ENCODE measurements at places on chromosomes 12 and 14.

- DNase-seq, result no peak
Measured at GRCh38 chr12:69844416-69844815, 19.4 kb downstream of the MYRFL start.

GRCh38 chr12:48979602-48980388, 1.7 kb downstream of the WNT1 start:
- no peak for DNase-seq

DNA sequence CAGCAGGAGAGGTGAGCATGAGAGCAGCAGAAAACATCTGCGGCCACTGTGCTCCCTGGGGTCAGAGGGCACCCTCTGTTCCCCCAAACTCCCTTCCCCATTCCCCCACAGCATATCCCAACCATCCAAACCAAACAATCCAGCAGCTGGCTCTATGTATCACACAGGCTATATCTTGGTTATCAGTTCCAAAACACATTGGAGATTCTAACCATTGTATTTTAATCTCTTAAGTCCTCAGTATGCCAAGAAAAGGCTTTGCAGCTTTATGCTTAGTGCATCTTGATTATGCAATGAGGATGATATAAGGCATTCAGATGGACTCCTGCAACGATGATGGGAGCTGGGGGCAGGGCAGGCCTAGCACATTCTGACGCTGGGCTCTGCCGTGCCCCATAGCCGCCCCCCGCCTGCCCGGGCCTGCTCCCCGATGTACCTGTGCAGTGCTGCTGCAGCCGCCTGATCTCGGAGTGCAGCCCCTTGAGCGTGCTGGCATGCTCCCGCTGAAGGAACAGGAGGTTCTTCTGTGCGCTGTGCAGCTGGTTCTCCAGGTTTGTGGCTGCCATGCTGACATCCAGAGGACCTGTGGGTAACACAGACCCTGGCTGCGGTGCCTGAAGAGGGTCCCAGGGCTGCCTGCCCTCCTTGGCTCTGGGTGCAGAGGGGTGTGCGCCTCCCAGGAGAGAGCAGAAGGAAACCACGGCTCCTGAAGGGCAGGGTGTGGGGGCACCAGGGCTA, 29.6 kb downstream of the CCDC92 start:
- DNase-seq, result no peak

DNA sequence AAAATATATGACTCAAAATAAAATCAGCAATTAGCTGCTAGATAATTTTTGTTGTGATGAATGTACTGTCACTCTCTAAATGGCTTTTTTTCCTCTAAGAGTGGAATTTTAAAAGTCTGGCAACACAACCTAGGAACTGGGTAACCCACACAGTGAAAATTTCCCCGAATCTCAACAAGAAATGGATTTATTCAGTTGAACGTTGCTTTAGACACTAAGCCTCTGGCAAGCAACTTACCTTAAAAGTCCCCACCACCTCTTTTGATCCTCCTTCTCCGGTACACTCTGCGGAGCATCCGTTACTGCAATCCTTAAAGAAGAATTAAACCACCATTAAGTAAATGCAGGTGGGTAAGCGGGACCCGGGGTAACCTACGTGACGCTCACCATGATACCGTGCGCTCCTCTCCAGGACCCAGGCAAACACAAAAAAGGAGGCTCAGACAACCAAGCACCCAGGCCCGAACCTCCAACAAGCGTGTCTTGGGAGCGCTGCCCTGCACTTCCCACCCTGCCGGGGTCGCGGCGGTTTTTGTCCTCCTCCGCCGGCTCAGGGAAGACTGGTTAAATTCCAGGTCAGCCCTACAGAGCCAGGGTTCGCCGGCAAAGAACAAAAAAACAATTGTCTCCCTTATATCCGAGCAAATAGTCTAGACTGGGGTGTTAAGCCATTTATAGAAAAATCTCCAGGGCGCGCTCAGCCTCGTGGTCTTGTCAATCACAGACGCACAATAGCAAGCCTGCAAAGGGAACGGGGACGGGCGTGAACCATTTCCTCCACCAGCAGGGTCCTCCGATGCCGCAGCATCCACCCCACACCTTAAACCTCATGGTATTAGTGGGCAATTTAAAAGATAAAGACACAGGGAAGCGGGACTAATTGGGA, 47.1 kb downstream of the BCAT1 start:
- DNase-seq, result no peak

DNA sequence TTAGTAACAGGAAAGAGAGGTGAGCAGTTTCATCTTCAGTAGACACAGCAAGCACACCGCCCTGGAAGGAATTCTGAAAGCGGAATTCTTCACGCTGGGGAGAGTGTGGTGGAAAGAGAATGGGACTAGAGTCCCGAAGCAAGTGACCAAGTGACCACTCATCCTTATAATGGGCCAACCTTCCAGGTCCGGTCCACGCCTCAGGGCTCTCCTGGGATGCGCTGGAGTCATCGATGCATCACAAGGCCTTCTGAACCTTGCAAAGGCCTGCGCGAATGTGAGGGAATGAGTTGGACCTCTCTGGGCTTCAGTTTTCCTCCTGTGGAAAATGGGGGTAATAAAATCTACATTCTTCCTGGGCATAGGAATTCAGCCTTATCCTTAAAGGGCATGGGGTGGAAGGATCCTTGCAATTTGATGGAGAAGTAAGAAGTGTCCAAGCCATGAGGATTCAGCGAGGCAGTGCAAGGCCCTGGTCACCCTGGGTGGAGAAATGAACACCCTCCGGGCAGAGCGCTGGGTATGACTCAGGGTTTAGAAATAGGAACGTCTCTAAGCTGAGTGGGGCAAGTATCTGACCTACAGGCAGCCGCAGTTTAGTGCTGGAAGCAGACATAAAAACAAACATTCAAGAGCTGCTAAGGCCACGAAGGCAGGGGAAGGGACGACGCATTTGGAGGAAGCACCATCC, 97.7 kb downstream of the SETD3 start:
- no peak for DNase-seq

- no peak for DNase-seq
Measured at GRCh38 chr14:22147716-22148115, 441.3 kb downstream of the DAD1 start.

- no peak for DNase-seq
Measured at GRCh38 chr12:81417056-81417455, 339.2 kb downstream of the ACSS3 start.

DNA sequence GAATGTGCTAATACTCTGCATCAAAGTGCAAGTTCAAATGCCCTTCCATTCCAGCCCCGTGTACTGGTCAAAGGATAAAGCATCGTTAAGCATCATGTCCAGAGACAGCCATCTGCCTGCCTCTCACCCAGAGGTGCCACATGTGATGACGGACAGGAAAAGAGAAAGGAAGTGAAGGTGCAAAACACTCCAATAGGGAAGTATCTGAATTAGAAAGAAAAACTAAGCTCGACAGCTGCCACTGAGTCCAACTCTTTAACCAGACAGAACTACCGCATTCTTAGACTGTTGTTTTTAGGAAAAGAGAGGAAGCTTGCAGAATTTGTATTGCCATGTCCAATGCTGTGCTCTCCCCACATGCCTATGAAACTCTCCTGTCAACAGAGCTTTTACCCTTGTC, 465.0 kb upstream of the SOX5 start:
- no peak for DNase-seq

DNA sequence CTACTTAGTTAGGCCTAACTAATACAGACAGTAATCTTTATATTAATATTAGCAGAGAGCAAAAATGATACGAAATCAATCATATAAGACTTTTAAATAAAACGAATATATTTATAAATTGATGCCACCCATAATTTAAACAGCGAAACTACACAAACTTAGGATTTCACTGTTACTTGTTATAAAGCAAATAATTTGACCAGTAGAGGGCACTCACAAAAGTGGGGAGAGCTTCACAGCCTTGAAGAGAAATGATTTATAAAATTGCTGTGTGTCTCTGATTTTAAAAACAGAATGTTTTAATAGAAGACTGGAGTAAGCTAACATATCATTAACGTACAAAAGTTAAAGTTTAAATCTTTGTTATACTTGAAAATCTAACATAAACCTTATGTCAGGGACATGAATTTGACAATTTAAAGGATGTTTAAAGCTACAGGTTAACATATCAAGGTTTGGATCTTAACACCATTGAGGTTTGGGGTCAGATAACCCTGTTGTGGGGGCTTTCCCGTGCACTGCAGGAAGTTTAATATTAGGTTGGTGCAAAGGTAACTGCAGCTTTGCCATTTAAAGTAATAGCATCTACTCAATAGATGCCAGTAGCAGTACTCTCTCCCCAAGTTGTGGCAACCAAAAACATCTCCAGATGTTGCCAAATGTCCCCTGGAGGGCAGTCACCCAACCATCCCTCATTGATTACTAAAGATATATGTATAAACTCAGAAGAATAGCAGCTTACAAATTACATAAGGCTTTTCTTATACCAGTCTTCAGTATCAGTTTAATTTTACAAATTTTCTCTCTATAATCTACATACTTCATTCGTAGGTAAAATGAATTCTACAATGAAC, 9.3 kb downstream of the KRAS start:
- no peak for DNase-seq

DNA sequence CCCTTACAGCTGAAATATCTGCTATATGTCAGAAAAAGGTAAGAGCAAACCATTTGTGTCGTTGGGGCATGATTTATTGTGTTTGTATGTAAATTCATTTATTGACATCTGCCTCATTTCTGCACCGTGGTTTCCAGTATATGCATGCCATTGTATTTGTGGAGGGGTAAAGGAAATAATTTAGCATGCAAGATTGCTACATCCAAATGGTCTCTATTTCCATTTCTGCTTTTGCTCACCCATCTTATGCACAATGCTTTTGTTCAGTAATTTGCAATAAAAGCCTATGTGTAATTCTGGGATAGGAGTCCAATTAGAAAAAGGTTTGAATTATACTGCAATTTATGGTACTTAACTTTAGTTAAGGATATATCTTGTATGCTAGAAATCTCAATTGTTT, 101.8 kb downstream of the UNC79 start:
- DNase-seq, result no peak

DNA sequence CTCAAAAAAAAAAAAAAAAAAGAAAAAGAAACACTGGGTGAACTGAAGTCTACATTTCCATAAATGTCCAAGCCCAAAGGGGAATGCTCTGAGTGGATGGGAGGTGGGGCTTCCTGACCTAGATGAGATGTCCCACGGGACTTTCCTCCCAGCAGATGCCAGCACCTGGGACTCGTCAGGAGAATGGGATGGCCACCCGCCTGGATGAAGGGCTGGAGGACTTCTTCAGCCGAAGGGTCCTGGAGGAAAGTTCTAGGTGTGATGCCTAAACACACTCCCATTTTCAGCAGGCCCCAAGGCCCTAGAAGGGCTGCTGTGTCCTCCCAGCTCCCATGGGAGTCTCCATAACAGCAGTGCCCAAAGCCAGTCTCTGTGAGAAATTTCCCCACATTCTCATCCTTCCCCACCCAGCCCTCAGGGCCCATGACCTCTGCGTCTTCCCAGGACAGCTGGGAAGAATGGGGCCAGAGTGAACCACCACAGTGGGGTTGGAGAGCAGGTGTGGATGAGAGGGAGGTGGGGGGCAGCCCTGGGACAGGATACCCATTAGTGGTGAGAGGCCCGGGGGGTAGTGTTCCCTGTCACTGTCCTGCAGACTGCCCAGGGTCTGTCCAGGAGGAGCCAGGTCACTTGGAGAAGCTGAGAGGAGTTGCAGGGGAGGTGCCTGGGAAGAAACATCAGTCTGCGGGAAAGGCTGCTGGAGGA, 7.1 kb upstream of the CPNE6 start:
- DNase-seq, result no peak

GRCh38 chr14:54805445-54806322, 96.9 kb downstream of the GCH1 start:
- DNase-seq, result peak; percentile 78

DNA sequence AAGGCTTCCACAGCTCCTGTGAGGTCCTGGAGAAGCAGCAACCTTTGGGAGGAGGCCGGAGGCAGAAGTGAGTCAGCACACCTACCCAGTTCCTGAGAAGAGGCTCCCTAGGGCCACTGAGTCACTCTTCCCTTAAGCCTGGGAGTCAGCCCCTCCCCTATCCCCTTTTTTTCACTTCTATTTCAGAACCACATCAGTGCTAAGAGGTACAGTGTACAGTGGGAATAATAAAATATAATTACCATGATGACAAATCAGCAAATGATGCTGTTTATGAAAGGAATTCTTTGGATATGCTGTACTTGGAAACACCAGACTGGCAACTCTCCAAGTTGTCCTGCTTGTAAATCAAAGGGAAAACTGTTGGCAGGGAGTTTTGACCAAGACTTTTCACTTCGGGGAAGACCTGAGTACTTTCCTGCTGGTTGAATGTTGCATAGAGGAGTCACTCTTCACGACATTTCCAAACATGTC, 7.8 kb upstream of the TBPL2 start:
- DNase-seq, result no peak

GRCh38 chr12:52519826-52520662, at the start of gene KRT5:
Gene KRT5 (minus strand): TSS chr12:52520394. CDS start chr12:52520296, 98 bp downstream.
- no peak for DNase-seq

DNA sequence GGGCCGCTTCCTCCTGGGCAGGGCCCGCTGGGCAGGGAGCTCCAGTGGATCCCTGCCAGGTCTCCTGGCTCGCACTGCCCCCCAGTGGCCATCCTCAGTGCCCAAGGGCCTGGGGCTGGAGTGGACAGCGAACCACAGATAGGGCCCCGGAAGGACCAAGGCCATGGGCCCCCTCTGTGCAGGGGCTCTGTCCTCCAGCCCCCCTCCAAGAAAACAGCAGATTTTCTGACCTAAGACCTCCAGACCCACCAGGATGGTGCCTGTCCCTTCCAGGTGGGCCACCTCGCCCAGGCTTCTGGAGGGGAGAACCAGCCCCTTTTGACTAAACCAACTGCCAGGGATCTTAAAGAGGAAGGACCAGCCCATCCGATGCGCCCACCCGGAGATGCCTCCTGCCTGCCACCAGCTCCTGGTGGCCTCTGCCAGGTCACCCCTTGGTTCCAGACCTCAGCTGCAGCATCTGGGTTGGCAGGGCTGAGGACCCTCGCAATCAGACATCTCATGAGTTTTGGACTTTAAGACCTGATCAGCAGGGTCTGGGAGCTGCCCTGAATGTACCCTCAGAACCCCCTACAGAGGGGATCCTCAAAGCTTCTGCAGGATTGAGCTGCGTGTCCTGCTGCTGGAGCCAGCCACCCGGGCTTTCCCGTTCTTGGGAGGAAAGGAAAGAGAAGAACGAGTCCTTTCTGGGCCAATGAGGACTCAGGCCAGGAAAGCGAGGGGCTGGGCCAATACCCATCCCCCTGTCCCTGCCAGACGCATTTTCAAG, 325.8 kb upstream of the DIO3 start:
- no peak for DNase-seq

- no peak for DNase-seq
Measured at GRCh38 chr12:52729147-52729546, 25.8 kb upstream of the KRT77 start.

- no peak for DNase-seq
Measured at GRCh38 chr14:61146899-61147298, 134.2 kb downstream of the TMEM30B start.

GRCh38 chr14:54194501-54194900, 202.3 kb upstream of the CDKN3 start:
- DNase-seq, result no peak

GRCh38 chr14:71497645-71498086, 434.6 kb upstream of the RGS6 start:
- no peak for DNase-seq

DNA sequence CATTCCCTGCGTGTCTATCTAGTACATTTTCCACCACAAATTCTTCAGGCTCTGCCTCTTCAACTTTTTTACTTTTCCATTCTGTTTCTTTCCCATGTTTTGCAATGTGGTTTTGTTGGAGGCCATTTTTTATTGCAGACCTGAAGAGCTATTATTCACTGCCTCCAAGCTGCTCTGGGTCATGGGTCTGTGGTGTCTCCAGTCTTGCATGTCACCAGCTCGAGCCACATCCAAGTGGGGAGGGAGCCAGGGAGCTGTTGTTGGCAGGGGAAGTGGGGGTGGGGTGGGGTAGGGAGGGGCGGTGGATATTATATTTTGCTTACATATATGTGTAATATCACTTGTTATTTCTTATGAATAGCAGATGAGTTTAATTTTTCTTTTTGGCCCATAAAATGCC, 69.1 kb downstream of the VEZT start:
- no peak for DNase-seq

Measured in memory B cell (primary cell).